ENCODE measurements at places on chromosomes 12 and 14.

DNA sequence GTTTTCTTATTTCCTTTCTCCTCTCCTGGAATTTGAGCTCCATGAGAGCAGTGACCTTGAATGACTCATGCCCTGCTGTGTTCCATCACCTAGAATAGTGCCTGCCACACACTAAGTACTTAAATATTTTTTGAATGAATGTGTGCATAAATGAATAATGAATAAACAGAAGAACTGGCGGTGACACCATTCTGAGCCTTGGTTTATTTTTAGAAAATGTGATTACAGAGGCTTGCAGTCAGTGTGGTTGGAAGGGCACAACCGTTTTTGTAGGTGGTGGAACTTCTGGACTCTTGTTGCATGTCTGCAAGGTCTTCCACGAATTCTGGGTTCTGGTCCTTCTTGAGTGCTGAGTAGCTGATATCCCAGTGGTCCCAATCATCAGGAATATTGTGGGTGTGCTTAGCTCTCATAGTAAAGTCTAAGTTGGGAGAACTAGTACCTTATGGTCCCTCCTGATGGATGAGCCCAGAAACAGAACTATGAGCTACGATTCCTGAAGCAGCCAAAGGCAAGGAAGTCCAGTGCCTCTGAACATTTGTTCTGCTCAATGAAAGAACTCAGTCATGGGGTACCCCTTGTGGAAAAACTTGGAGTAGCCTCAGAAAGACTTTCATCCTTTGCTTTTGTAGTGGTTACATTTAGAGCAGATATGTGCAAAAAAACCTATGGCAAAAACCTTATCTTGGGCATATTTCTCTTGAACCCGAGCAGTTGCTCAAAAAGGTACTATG lies 28.8 kb upstream of the BHLHE41 start:
- H3K4me3 ChIP-seq = no peak overlapping the region
- H3K27ac ChIP-seq = peak overlapping the region; percentile 90
- H3K4me1 ChIP-seq = peaks cover 67% of the 10 kb centered on the region
- H3K36me3 ChIP-seq = no peaks in the 10 kb centered on the region

DNA sequence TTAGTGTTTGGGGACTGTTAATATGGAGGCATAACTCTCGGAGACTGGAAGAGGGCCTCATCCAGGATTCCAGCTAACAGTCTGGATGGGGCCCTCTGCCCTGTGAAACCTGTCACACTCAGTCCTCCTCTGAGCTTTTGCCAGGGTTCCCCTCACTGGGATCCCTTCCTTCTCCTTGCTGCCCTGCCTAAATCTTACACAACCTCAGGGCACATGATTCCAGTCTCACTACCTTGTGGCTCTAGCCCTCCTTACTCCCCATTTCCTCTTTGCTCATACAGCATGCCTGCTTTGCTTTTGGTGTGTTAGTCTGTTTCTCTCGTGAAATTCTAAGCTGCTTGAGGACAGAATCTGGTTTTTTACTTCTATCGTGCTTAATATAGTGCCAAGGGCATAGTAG lies 942 bp upstream of the GSG1 start:
- no peak overlapping the region for H3K27ac ChIP-seq
- H3K4me1 ChIP-seq = peaks cover 32% of the 10 kb centered on the region
- H3K36me3 ChIP-seq = 0 out of 2 replicates have a peak, but pooled peaks cover 3% of the 10 kb centered on the region
- no peaks in the 10 kb centered on the region for H3K27me3 ChIP-seq
- DNase-seq = no peak
- no peak overlapping the region for H3K4me3 ChIP-seq

GRCh38 chr12:99137124-99137855 lies 492.2 kb downstream of the APAF1 start:
- no peaks in the 10 kb centered on the region for H3K36me3 ChIP-seq
- no peaks in the 10 kb centered on the region for H3K27me3 ChIP-seq
- no peak overlapping the region for H3K27ac ChIP-seq
- DNase-seq = no peak

GRCh38 chr12:58965568-58965967 lies 45.3 kb upstream of the LRIG3 start:
- H3K4me3 ChIP-seq = no peak overlapping the region
- H3K27me3 ChIP-seq = no peaks in the 10 kb centered on the region
- DNase-seq = no peak
- no peak overlapping the region for H3K27ac ChIP-seq
- no peaks in the 10 kb centered on the region for H3K36me3 ChIP-seq

DNA sequence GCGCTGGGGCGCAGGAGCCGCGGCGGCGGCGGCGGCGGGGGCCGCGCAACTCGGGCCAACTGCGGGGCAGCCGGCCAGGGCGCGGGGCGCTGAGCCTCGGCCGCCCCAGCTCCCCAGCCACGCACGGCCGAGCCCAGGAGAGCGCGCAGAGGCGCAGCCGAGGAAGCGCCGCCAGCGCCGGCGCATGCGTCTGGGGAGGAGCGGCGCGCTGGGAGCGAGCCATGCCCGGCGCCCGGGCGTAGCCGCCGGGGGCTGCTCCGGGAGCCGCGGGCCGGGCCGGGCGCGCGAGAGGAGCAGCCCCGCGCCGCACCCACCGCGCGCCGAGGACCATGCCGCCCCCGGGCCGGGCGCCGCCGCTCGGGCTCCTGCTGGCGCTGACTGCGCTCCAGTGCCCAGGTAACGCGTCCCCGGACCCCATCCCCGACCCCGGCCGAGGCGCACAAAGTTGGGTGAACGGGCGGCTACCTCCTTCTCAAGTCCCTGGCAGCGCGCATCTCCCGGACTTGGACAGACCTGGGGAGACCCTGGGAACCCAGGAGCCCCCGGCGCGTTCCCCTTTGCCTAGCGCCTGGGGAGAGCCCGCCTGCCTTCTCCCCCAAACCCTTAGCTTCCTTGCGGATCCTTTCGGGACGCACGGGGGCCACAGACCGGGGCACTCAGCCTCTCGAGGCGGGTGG lies 121.4 kb downstream of the AACS start:
- peaks cover 9% of the 10 kb centered on the region for H3K4me1 ChIP-seq
- H3K36me3 ChIP-seq = no peaks in the 10 kb centered on the region
- peak overlapping the region; percentile 26 for H3K4me3 ChIP-seq
- no peak for DNase-seq

- no peak for DNase-seq
- H3K36me3 ChIP-seq = no peaks in the 10 kb centered on the region
- no peaks in the 10 kb centered on the region for H3K4me1 ChIP-seq
- H3K4me3 ChIP-seq = no peak overlapping the region
Measured at GRCh38 chr14:23881282-23881681, 72.3 kb upstream of the DHRS4 start.

- H3K27me3 ChIP-seq = no peaks in the 10 kb centered on the region
- no peak overlapping the region for H3K27ac ChIP-seq
- no peaks in the 10 kb centered on the region for H3K36me3 ChIP-seq
Measured at GRCh38 chr12:113092607-113093408, 36.3 kb downstream of the DTX1 start.

GRCh38 chr12:33614630-33615029 lies 175.0 kb upstream of the SYT10 start:
- H3K27ac ChIP-seq = no peak overlapping the region
- H3K36me3 ChIP-seq = no peaks in the 10 kb centered on the region
- no peak for DNase-seq
- H3K4me1 ChIP-seq = no peaks in the 10 kb centered on the region
- no peak overlapping the region for H3K4me3 ChIP-seq

GRCh38 chr12:107912421-107913004 lies 138.0 kb downstream of the ASCL4 start:
- no peak for DNase-seq
- H3K27me3 ChIP-seq = peaks cover 8% of the 10 kb centered on the region
- no peak overlapping the region for H3K4me3 ChIP-seq
- H3K4me1 ChIP-seq = no peaks in the 10 kb centered on the region
- H3K27ac ChIP-seq = no peak overlapping the region

- H3K27ac ChIP-seq = peak overlapping the region; percentile 68
- H3K27me3 ChIP-seq = no peaks in the 10 kb centered on the region
- H3K4me3 ChIP-seq = peak overlapping the region; percentile 80
- no peak for DNase-seq
- peaks cover 14% of the 10 kb centered on the region for H3K4me1 ChIP-seq
- H3K36me3 ChIP-seq = peaks cover 31% of the 10 kb centered on the region
Measured at GRCh38 chr14:102362084-102362483, 606 bp downstream of the CINP start.

DNA sequence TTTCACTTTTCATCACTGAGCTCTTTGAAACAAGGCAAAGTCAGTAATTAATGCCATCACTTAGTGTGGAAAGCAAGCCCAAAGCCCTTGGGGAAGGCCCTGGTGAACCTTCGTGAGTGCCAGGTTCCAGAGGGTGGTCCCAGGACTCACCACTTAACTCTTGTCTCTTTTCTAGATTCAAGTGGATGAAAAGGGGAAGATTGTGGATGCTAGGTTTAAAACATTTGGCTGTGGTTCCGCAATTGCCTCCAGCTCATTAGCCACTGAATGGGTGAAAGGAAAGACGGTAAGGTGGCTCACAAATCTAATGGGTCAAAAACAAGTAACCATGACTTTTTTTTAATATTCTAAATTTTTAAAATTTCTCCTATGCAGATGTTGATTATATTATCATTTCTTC lies 2.8 kb downstream of the ISCU start:
- H3K27ac ChIP-seq = no peak overlapping the region
- no peaks in the 10 kb centered on the region for H3K27me3 ChIP-seq
- H3K36me3 ChIP-seq = peaks cover 64% of the 10 kb centered on the region
- peaks cover 17% of the 10 kb centered on the region for H3K4me1 ChIP-seq
- no peak for DNase-seq

GRCh38 chr12:120125792-120126634 lies 9.5 kb upstream of the RAB35 start:
- no peaks in the 10 kb centered on the region for H3K27me3 ChIP-seq
- no peaks in the 10 kb centered on the region for H3K4me1 ChIP-seq
- no peak for DNase-seq
- no peak overlapping the region for H3K4me3 ChIP-seq
- H3K36me3 ChIP-seq = peaks cover 52% of the 10 kb centered on the region

- no peaks in the 10 kb centered on the region for H3K27me3 ChIP-seq
- no peak overlapping the region for H3K27ac ChIP-seq
- H3K4me1 ChIP-seq = peaks cover 7% of the 10 kb centered on the region
- H3K36me3 ChIP-seq = no peaks in the 10 kb centered on the region
- H3K4me3 ChIP-seq = no peak overlapping the region
- no peak for DNase-seq
Measured at GRCh38 chr14:75554482-75554881, 23.9 kb upstream of the FLVCR2 start.

DNA sequence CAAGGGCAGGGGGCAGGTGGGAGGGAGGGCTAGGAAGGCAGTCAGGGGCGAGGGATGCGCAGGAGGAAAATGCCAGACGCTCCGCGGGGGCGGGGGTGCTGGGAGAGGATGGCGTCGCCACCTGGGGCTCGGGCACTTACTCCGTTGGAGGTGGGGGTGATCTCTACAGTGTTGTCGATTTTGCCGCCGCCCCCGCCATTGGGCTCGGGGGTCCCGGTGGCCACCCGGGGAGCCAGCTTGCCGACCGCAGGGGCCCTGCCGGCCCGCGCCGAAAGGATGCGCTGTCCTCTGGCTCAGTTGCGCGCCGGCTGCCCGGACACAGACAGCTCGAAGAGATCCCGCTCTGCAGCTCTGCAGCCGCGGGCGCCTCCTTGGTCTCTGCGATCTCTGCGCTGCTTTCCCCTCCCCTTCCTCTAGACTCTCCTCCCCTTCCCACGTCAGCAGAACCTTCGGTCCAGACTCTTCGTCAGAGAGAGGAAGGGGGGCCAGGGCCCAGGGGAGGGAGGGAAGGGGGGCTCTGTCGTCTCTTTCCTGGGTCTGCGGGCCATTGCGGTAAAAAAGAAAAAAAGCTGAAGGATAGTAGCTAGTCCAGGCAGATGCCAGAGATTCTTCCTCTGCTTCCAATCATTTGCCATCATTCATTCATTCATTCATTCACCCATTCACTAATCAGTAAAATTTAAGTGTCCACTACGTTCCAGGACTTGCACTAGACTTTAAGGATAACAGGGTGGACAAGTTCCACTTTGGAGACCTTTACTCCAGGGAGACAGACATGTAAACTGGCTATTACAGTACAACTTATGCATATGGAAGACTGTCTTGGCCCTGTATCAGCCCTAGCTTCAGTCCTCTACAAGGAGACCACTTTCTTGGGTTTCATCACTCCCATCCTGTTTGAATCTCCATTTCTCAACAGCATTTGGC lies at the start of gene SLC22A17:
Gene SLC22A17 (minus strand): TSS at position 382 of the 927 bp plus-strand sequence.
- H3K27me3 ChIP-seq = peaks cover 50% of the 10 kb centered on the region
- peaks cover 11% of the 10 kb centered on the region for H3K4me1 ChIP-seq
- H3K4me3 ChIP-seq = peak within 1 kb of the TSS; percentile 33
- H3K27ac ChIP-seq = no peak within 1 kb of the TSS
- DNase-seq = peak; percentile 63

- H3K36me3 ChIP-seq = no peaks in the 10 kb centered on the region
- no peak overlapping the region for H3K4me3 ChIP-seq
- no peaks in the 10 kb centered on the region for H3K27me3 ChIP-seq
- no peaks in the 10 kb centered on the region for H3K4me1 ChIP-seq
- no peak overlapping the region for H3K27ac ChIP-seq
Measured at GRCh38 chr12:131092901-131093603, 139.3 kb downstream of the ADGRD1 start.

DNA sequence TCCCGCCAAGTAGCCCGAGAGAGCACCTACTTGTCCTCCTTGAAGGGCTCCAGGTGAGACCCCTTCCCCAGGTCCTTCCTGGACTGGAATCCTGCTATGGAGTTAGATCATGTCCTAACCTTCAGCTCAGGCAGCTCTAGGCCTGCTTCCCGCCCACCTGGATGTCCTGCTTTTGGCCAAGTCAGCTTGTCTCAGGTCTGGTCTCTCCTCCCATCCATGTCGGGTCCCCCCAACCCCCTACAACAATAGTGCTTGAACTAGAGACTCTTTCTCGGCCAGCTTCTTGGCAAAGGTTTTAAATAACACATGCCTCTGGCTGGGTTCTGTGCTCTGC lies 3.6 kb downstream of the NAB2 start:
- H3K4me3 ChIP-seq = no peak overlapping the region
- no peaks in the 10 kb centered on the region for H3K27me3 ChIP-seq
- peaks cover 30% of the 10 kb centered on the region for H3K4me1 ChIP-seq
- no peak overlapping the region for H3K27ac ChIP-seq
- peaks cover 64% of the 10 kb centered on the region for H3K36me3 ChIP-seq
- no peak for DNase-seq

GRCh38 chr12:124519746-124520145 lies 47.7 kb downstream of the NCOR2 start:
- no peaks in the 10 kb centered on the region for H3K27me3 ChIP-seq
- peak overlapping the region; percentile 65 for H3K27ac ChIP-seq
- peaks cover 62% of the 10 kb centered on the region for H3K4me1 ChIP-seq
- no peak overlapping the region for H3K4me3 ChIP-seq
- H3K36me3 ChIP-seq = peaks cover 41% of the 10 kb centered on the region

GRCh38 chr12:19530637-19531023 lies 91.3 kb downstream of the AEBP2 start:
- peak overlapping the region; percentile 26 for H3K27ac ChIP-seq
- H3K36me3 ChIP-seq = no peaks in the 10 kb centered on the region
- no peaks in the 10 kb centered on the region for H3K27me3 ChIP-seq
- no peak overlapping the region for H3K4me3 ChIP-seq
- DNase-seq = no peak
